Breast epithelium (tissue), 4 donors: ENCODE measurements at places on chromosomes 5 and 9. TPM values are rescaled to one million over a fixed set of nuclear protein-coding genes. Genes with fewer than 3 reads are reported as not detected.
A peak's percentile ranks its signal among the peaks of the same experiment; 100 is the strongest.

- DNase-seq: no peak
Observed at GRCh38 chr9:3676766-3677165, 151.0 kb upstream of the RFX3 start.

DNA sequence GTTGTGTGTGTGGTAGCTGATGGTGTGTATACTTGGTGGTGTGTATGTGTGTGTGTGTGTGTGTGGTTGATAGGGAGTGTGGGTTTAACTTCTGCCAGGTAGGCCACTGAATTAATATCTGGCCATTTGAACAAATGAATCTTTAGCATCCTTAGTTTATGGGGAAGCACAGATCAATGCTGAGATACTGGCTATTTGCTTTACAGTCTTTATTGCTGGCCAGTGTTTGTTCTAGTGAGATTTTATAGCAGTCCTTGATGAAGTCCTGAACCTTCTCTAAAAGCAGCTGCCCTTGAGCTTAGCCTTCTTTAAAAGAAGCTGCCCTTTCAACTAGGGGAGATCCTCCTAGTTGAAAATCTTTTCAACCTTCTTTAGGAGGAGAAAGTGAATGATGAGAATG lies 69.3 kb downstream of the MACIR start:
- DNase-seq: no peak

GRCh38 chr9:99019510-99020331 lies 76.0 kb downstream of the COL15A1 start:
- no peak for DNase-seq

- DNase-seq: no peak
Observed at GRCh38 chr5:129554134-129554904, 94.2 kb downstream of the ADAMTS19 start.

DNA sequence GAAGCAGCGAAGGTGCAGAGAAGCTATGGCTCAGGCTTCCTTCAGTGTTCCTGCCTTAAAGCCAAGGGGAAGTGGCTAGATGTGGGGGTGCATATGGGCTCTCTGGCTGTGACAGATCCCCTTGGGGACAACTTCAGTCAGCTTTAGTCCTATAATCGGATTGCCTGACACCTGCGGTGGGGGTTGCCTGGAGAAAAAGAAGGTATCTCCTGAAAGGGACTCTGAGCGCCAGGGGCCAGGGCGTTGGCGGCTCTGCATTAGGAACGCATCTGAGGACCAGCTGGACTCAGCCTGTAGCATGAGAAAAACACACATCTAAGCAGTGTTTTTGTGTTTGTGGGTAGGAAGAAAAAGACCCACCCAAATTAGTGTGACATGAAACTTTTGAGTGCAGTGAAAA lies 84.3 kb upstream of the OTULINL start:
- DNase-seq: no peak

DNA sequence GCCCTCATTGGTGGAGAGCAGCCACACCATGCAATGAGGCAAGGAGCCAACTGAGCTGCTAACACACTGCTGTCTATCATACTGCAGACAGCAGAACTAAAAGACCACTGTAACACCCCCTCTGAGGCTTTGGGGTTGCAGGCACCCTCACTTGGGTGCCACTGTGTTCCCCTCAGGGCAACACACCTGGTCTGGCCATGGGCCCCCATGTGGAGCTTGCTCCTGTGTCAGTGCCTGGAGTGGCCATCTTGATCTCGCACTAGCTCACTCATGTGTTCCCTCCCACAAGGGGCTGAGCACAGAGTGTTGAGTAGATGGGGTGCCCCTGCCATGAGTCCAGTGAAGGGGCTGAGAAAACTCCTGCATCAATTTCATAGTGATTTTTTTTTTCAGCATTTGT lies 532.4 kb upstream of the FTMT start:
- DNase-seq: no peak

GRCh38 chr9:101795147-101795546 lies 56.7 kb upstream of the GRIN3A start:
- DNase-seq: no peak

- DNase-seq: peak; percentile 20
Observed at GRCh38 chr9:85200726-85201404, 531.3 kb downstream of the NTRK2 start.

GRCh38 chr9:103287361-103287760 lies 292.2 kb downstream of the CYLC2 start:
- DNase-seq: no peak

DNA sequence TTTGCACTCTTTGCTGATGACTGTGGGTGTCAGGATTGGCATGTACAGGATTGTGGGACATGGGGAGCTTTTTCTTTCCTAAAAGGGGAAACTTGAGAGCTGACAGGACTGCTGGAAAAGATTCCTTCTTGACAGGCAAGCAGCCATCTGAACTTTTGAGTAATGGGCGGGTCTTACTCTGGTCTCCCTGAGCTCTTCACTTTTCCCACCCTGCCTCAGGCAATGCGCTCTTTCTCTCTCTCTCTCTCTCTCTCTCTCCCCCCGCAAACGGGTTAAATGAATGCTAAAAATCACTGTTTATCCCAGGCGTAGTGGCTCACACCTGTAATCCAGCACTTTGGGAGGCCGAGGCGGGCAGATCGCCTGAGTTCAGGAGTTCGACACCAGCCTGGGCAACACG lies 37.1 kb upstream of the F2RL1 start:
- no peak for DNase-seq

GRCh38 chr5:52786949-52787599 lies 642 bp upstream of the ITGA1 start:
- DNase-seq: no peak

DNA sequence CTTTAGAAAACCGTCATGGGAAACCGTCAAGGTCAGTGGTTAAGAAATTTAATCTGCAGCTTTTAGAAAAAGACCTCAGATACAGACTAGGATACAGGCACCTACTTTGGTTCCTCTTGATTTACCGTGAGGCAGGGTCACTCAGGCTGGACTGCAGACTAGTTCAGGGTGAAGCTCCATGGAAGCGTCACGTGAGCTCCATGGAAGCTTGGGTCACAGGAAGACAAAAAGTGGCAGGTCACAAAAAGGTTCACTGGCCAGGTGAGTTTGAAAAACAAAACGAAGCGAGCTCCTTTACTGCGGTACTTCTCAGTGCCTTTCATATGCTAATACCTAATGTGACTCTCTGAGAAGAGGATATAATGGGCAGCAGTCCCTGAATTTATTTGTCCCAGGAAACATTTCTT lies 43.0 kb downstream of the PRRC2B start:
- DNase-seq: no peak

- DNase-seq: no peak
Observed at GRCh38 chr9:98429613-98430012, 174.2 kb upstream of the TBC1D2 start.

DNA sequence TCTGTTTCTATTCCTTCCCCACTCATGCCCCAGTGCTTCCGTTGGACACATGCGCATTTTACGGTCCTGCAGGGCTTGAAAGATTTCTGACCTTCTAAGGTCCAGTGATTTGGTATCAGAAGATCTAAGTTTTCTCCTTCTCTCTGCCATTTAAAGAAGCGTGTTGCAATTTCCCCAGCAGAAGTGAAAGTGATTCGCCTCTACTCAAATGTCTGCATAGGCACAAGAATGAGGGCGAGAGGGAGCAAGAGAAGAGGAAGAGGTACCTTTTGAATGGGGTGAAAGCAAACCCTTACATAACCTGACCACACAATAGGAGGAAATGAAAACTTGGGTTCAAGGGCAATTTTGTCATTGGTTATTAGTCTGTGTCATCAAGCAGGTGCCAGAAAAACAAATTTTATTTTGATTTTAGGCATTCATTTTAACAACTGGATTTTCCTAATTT lies 31.7 kb upstream of the NR3C1 start:
- DNase-seq: no peak

DNA sequence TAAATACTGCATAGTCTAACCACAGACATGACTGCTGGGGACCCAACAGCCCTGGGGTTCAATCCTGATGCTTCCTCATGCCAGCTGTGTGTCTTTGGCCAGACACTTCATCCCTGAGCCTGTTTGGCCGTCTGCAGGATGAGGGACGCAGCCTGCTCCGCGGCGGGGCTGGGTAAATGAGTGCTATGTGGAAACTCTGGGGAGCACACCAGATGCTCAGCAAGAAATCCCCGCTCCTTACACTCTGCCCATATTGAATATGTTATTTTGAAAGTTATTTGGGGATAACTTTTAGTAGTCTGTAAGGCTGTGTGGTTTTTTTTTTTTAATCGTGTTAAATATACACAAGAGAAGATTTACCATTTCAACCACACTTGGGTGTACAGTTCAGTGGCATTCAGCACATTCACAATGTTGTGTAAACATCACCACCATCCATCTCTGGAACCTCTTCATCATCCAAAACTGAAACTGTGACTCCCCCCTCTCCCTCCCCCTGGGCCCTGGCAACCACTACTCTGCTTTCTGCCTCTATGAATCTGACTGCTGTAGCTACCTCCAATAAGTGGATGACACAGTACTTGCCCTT lies 42.7 kb downstream of the SH3PXD2B start:
- DNase-seq: no peak

- no peak for DNase-seq
Observed at GRCh38 chr5:4984461-4984860, 155.7 kb upstream of the ADAMTS16 start.

DNA sequence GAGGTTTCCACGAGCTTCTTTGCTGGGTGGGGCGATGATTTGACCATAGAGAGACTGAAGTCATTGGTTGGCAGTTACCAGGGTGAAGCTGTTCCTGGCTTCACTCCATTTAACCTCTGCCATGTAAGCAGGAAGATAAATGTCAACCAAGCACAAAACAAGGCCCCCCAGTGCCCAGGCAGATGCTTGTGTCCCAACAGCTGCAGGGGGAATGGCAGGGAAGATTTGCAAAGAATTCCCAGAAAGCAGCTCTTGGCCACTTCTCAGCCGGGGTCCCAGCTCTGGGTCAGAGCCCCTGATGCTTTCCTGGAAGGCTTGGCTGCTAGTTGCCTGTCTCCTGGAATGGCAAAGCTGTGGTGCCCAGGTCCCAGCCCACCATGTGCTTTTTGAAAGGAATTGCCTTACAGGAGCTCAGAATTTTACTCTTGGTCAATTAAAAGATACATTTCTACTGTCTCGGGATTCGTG lies 383.4 kb downstream of the ENC1 start:
- DNase-seq: no peak

The IL9 gene
- not detected for total RNA-seq

The FAM169A gene
- 1.6 TPM for total RNA-seq
